Eye (tissue), 1 donor: ENCODE measurements at places on chromosomes 3 and 15.

- no peak for DNase-seq
These were observed 681.6 kb upstream of the ARPP21 start for GRCh38 chr3:34957677-34958076.

GRCh38 chr3:31102196-31102879, 207.9 kb upstream of the GADL1 start:
- DNase-seq = no peak

GRCh38 chr15:69344238-69344637, 45.5 kb downstream of the PAQR5 start:
- no peak for DNase-seq

DNA sequence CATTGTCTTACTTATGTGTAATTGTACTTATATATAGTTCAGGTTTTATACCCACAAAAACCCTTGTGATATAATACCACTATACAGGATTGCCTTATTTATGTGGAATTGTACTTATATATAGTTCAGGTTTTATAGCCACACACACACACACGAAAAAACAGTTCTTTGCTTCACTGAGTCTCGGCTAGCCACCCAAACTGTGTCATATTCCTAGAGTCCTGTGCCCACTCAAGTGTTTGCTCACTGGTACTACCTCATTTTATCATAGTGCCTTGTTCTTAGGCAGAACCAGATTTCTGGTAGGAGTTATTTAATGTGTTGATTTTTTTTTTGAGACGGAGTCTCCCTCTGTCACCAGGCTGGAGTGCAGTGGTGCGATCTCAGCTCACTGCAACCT, 12.5 kb downstream of the RASA2 start:
- DNase-seq = no peak

GRCh38 chr3:194072097-194072428, 63.9 kb upstream of the HES1 start:
- DNase-seq = no peak

DNA sequence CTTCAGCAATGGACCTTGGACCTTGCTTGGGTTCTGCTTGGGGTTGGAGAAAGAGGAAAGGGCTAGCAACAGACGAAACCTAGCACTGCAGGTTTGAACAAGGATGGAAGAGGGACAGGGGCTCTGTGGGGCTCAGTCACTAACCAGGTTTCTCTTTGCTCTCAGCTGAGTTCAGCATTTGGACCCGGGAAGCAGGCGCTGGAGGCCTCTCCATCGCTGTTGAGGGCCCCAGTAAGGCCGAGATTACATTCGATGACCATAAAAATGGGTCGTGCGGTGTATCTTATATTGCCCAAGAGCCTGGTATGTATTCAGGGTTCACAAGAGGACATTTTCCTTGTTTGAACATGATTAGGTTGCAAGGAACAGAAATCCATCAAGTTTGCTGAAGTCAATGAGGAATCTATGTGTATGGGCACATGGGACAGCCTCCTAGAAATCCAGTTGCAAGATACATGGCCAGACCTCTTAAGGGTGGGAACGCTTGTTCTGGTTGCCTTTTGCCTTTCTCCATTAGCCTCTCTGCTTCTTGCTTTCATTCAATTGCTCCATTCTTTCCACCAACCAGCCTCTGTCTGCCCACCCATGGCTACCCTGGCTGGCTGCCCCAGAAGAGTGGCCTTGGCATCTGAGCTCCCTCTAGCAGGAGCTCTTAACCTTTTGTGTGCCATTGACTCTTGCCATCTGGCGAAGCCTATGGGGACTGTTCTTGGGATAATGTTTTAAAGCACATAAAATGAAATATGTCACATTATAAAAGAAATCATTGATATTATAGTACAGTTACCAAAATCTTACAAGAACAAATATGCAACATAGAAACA, 55.9 kb downstream of the DNASE1L3 start:
- no peak for DNase-seq

GRCh38 chr15:52925130-52925529, 135.0 kb upstream of the ONECUT1 start:
- DNase-seq = no peak

DNA sequence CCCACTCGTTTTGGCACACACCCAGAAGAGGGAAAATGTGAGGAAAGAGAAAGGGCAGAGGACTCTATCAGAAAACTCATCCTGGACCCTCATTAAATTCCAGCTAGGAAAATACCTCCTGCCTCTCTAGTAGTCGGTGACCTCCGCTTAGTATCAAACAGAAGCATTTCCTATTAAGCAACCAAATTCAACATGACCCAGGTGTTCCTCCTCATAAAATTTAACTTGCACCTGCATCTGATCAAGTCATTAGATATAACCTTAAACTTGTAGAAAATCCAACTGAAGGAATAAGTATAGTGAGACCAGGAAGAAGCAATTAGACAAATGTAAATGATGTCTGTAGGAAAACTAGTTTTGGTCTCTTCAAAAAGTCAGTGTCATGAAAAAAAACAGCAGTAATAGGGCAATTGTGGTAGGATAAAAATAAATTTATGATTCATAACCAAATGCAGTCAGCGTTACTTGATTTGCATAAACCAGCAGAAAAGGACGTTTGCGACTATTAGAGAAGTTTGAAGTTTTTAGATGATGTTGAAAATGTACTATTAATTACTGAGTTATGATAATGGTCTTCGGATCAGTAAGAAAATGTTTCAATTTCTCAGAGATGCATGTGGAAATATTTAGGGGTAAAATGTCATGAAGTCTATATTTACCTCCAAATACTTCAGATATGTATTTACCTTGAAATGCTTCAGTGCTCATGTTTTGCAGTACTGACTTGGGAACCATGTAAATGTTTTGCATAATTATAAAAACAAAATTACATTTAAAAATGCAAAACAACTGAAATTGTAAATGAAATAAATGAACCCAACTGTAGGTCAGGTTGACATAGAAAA, 44.6 kb downstream of the LDHAL6B start:
- DNase-seq = no peak

- DNase-seq = no peak
These were observed 37.6 kb downstream of the GMPS start for GRCh38 chr3:155908086-155908485.

DNA sequence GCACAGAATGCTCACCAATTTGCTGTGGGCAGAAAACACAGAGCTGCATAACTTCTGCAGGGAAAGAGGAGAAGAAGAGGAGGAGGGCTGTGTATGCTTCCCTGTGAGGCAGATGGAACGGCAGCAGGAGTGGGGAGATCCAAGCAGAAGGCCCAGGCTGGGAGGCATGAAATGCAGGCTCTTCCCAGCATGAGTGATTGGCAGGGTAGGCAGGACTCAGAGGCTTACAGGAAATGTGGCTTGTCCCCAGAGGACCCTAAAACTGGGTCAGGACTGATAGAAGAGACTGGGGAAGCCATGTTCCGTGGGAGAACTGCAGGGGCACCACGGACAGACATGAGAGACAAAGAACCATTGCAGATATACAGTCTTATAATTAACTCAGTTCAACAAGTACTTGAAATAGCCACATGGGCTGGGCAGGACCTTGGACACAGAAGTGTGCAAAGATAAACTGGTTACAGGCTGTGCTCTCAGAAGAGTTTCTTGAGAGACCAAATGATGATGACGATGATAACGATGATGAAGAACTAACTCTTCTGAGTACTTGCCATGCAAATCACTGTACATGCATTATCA, 286.9 kb downstream of the EPHB1 start:
- DNase-seq = peak; percentile 23

DNA sequence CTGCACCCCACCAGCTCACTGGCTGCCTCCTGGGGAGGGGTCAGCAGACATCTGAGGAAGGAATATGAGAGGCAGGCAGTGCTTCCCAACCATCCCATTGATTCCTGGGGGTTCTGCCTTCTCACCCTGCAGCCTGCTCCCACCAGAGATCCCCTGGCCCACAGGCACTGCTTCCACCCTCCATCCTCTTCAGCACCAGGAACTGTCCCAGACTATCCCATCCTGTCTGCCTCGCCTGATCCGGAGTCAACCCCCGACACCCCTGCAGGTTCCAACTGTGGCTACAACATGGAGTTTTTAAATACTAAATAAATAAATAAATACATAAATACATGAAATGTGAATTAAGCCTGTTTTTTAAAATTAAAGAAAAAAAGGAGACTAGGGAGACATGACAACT, 43.6 kb downstream of the CACNA2D2 start:
- no peak for DNase-seq

GRCh38 chr3:192122832-192123594, 604.3 kb downstream of the FGF12 start:
- no peak for DNase-seq

DNA sequence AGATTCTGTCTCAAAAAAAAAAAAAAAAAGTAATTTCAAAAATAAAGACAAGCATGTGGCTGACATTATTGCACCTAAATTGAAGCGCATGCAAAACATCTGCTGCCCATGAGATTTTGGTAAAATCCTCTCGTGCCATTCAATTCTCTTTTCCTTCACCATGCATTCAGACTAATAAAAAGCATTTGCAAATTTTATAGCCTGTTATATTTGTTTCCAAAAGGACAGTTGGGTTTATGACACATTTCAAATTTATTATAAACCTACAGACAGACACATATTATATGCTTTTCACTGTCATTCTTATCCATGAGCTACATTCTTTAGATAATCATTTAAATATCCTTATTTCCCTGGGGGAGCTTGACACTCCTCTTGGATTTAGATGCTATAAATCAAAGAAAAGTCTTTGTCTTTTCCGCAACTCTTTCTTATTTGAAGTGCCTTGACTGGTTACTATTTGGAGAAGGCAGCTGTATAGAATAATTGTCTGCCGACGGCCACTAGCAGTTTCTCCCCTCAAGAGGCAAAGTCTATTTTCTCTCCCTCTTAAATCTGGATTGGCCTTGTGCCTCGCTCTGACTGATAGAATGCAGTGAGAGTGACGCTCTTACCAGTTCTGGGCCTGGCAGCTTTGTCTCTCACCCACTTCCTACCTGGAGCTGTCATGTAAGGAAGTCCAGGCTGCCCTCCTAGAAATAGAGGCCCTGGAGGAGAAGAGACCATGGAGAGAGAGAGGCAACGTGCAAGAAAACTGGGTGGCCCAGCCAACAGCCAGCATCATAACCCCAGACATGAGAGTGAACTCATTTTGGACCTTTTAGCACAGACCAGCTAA, 6.8 kb upstream of the LRIG1 start:
- DNase-seq = no peak

- peak; percentile 41 for DNase-seq
These were observed 217.5 kb downstream of the CHL1 start for GRCh38 chr3:414063-414462.

DNA sequence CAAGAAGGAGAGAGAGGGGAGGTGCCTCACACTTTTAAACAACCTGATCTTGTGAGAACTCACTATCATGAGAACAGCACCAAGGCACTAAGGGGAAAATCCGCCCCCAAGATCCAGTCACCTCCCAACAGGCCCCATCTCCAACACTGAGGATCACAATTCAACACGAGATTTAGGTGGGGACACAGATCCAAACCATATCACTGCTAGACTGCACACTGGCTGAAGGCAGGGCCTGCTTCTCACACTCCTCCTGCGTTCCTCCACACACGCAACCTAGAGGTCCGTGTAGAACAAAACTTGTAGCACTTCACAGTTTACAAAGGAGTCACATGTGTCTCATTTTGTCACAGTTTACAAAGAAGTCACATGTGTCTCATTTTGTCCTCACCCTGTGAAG, 97.8 kb downstream of the DAPK2 start:
- DNase-seq = no peak

- no peak for DNase-seq
These were observed 2.1 kb downstream of the LPP start for GRCh38 chr3:188156056-188156455.

DNA sequence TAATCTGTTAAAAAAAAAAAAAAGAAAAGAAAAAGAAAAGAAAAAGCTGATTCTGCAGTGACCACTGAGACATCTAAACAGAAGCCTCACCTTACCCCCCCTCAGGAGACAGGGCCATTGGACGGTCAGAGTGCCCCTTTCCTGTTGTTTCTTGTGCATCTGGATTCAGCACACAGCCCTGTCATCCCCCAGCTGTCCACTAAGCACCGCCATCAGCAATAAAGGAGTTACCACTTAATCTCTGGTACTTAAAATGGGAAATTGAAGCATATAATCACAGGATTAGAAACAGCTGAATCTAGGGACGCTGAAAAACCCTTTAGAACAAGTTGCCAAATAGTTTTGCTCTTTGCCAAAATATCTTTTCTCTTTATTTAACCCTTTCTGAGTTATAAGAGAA, 62.5 kb downstream of the TRIM69 start:
- peak; percentile 22 for DNase-seq

DNA sequence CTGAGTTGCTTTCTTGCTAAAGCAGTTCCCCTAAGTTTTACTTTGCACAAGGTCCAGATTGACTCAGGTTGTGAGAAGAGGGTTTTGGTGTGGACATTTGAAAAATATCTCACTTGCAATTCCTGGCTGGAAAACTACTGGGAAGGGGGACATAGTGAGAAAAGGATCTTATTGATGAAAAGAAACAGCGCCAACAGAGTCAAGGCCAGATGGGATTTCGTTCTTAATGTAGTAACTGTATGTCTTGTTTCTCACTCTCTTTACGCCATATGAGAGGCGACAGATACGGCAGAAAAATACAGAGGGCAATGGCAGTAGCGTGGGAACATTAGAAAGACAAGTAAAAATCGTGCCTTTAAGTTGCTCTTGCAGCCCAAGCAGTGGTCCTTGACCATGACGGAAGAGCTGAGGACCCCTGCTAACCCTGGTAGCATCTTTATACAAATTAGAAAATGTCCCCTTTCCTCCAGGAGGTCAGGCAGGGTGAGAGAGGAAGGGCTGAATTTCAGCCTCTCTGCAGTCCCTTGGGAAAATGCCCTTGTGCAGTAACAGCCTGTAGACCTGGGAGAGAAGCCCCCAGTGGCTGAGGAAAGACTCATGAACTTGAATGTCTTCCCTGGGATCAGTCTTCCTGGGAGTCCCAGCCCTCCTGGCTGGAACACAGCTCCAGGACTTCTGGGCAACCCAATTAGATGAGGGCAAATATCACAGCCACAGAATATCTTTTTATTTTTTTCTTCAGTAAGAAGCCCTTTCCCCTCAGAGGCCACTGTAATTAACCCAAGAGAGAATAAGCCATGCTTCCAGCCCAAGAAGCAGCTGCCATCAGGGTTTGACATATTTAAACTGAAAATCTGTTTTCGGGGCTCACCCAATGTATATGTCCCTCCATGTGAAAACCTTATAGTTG, 113.4 kb downstream of the CD47 start:
- peak; percentile 85 for DNase-seq

DNA sequence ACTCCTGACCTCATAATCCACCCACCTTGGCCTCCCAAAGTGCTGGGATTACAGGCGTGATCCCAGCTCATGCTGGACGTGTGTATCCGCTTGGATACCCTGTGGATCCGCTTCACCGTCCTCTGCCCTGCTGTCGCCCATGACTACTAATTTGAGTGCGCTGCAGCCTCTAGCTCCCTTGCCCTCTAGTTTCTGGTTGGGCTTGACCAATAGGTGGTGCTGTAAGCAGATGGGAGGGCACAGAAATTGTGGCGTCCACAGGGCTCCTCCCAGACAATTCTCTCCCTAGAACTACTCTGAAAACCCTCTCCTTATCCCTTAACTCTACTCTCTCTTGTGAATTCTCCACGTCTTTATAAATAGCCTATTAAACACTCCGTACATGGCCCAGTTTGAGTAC, 36.2 kb downstream of the ZPLD1 start:
- DNase-seq = no peak

- DNase-seq = no peak
These were observed 85.0 kb upstream of the P3H2 start for GRCh38 chr3:190205739-190206138.

GRCh38 chr3:129316248-129317013, 37.8 kb downstream of the HMCES start:
- DNase-seq = peak; percentile 98
